H7 (cell line): ENCODE measurements at places on chromosomes 12 and 14.

DNA sequence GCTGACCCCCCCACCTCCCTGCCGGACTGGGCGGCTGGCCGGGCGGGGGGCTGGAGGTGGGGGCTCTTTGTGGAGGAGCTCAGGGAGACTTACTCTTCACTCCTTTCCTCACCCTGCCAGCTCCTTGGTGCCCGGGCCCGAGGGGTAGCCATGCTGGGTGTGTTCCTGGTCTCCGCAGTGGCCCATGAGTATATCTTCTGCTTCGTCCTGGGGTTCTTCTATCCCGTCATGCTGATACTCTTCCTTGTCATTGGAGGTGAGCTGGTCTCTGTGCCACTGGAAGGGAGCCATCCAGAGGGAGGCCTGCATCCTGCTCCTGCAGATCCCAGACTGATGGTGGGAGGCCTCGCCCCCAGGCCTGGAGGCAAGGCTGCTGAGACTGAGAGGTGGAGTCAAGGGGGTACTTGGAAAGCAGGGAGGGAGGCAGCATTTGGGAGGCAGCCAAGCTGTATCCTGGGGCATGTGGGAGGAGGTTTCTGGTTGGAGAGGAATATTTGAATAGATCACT is 19.7 kb downstream of the SOAT2 start:
- DNase-seq: peak; percentile 19

DNA sequence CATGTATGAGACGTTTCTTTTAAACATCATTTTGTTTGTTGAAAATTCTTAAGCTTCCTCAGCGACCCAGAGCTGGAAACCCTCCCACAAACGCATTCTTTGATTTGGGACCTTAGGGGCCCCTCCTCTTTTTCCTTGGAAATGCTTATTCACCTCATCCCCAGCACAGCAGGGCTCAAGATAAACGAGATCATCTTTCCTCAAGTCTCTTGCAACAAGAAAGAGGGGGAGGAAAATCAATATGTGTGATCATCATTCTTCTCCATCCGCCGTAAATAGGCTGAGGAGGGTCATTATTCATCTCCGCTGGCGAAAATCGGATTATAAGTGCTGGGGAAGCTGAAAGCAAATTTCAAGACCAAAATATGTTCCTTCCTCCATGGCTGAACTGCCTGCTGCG is 1415.2 kb downstream of the AACS start:
- DNase-seq: peak; percentile 40

- no peak for DNase-seq
These were observed 120.7 kb upstream of the SCAF11 start for GRCh38 chr12:46110928-46111699.

GRCh38 chr14:102063808-102064429 is 22.9 kb downstream of the HSP90AA1 start:
- DNase-seq: peak; percentile 46

DNA sequence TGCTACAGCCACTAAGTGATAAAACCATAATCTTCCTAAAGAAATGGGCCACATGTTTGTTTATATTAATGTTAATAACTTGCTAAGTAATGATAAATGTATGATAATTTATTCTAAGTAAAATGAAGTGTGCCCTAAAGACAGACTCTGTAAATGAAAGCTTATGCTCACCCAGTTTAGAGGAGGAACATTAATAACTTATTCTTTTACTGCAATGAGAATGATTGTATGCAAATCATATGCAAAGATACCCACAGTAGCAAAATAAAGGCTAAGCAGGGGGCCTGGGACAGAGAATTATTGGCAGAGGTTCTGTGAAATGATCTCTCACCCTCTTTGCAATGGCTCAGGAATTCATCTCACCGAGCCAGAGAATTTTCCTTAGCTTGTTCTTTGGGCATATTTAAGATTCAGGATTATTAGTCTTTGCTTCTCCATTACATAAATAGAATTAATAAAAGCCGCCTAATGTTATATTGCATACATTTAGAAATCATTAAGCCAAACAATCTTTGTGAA is 75.9 kb downstream of the TMEM132D start:
- peak; percentile 54 for DNase-seq

DNA sequence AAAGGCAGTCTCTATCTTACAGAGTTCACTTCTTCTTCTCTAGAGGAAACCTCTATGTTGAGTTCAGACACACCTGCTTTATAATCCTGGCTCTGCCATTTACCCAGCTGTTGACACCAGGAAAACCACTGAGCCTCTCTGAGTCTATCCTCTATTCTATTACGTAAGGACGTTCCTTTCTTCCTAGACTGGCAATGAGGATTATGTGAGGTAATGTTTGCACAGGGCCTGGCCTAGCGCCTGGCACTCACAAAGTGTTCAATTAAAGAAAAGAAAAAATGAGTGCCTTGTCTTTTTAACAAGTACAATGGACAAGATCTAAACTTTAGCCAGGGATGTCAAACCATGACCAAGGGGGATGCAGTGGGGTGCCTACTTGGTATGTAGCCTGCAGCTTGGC is 641.9 kb upstream of the TBX3 start:
- no peak for DNase-seq

DNA sequence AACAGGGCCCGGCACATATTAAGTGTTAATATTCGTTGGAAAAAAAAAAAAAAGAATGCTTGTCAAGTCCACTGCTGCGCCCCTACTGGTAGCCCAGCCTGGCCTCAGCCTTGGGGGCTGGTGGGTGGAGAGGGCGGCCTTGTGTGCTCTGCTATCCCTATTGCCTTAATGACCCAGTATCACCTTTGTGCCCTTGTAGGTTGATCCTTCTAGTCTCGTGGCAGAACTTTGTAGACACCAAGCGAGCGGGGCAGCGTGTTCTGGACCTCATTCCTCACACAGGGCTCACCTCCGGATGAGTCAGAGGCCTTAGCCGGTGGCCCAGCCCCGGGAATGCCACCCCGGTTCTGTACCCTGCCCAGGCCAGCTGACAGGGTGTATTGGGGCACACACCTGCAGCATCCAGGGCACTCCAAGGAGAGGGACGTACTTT is 1.8 kb upstream of the RCOR1 start:
- peak; percentile 77 for DNase-seq

DNA sequence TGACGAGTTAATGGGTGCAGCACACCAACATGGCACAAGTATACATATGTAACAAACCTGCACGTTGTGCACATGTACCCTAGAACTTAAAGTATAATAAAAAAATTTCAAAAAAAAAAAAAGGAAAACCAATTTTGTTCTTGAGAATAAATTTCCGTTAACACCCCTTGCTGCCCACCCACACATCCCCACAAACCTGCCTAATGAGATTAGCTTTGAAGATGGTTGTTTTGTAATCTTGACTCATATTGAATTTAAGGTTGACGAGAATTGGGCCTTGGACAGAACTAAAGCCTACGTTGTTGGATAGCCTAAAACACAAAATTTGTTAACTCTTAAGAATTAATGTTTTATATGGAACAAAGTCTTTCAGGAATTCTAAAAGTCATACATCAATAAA is 52.9 kb downstream of the SYT1 start:
- no peak for DNase-seq

GRCh38 chr12:122100568-122100967 is 22.0 kb downstream of the MLXIP start:
- DNase-seq: no peak

DNA sequence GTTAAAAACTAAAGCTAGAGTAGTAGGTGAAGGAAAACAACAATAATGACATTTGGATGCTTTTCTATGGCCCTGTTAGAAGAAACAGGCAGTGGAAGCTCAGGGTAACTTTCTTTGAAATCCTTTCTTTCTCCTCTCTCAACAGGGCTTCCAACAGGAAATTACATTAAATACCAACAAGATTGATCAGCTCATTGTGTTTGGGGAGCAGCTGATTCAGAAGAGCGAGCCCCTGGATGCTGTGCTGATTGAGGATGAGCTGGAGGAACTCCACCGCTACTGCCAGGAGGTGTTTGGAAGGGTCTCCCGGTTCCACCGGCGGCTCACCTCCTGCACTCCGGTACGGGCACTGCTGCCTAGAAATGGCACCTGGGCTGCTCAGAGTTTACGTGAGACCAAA is 81.5 kb downstream of the ESR2 start:
- DNase-seq: no peak

- DNase-seq: no peak
These were observed 3.3 kb upstream of the CDKN1B start for GRCh38 chr12:12713932-12714275.

GRCh38 chr14:73211251-73212040 is 25.9 kb upstream of the PAPLN start:
- DNase-seq: no peak

DNA sequence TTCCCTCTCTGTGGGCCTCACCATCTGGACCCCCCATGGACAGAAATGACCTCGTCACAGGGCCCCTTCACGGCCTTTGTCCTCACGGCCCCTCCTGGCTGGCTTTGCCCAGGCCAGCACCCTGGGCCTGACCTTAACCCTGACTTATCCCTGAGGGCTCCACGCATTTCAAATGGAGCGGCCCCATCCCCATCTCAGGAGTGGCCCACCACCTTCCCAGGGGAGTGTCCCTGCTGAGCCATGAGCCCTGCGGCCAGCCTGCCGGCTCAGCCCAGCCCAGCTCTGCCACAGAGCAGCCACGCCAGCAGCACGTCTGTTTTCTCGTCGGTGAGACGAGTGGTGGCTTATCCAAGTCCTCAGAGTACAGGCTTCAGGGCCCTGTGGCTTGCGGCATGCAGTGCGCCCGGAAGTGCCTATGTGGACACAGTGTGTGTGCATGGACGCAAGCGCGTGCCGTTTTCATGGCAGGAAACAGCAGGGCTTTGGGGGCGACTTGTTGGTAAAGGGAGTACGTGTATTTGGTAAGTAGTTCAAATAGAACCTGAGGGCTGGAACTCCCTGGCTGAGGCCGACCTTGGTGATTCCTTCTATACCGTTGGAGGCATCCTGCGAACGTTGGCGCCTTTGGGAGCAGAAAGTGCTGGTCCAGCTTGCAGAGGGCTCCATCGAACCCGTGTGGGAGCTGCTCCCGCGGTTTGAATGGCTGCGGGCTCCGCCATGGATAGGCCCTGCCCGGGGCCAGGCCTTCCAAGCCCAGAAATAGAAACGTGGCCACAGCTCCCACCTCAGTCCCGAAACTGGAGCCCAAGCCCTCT is 52.1 kb downstream of the LRCOL1 start:
- no peak for DNase-seq

GRCh38 chr12:107912421-107913004 is 138.0 kb downstream of the ASCL4 start:
- peak; percentile 90 for DNase-seq

DNA sequence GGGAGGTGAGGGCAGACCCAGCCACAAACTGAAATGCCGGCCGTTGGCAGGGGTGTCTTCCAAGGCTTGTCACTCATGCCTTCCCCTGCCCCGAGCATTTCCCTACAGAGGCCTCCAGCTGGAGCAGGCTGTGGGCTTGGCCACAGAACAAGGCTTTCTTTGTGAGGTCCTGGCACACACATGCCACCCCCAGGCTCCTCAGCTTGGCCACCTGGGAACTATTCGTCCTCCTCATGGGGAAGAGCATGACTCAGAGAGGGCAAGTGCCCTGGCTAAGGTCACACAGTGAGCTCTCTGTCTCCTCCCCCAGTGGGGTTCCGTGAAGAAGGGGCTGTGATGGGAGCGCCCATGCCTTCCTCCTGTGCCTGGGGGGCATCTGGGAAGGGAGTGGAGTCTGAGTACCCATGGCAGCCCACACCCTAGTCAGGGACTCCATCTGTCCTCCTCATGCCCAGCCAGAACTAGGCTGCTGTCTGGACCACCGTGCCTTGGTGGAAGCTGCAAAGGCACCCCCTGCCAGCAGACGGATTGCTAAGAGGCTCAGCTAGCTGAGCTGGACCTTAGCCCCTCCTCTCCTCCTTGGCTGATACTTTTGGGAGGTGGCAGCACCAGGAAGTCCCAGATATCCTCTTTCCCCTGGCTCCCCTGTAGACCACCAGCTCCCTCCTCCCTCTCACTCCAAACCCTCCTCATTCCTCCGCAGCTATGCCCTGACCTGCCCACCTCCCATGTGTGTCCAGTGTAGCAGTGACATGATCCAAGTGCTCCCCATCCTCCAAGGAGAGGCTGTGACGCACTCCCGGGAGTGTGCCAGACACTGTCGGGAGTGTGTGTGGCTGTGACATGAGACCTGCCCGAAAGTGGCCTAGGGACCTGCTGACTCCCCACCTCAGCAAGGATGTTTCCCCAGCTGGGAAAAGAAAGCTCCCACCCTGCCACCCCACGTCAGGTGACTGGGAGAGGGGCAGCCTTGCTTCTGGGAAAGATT is 21.4 kb downstream of the ABCB9 start:
- DNase-seq: peak; percentile 37

- no peak for DNase-seq
These were observed 89.4 kb downstream of the UNC79 start for GRCh38 chr14:93520053-93520607.

DNA sequence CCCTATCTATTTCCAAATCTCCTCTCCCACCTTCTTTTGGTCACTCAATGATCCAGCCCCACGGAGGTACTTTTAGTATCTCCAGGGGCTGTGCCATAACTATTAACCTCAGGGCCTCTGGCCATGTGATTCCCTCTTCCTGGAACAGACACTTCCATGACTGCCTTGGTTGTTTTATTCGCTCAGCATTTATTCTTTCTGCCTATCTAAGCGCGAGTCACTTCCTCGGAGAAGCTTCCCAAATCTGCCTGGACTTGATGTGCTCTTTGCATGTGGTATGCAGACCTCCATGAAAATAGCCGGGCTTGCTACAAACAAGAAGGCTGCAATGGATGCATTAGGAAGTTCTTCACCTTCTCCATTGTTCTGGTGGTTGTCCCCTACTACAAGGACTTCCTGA is 939.0 kb upstream of the TMEM132C start:
- DNase-seq: no peak

GRCh38 chr12:95215949-95216348 is 1.3 kb downstream of the FGD6 start:
- DNase-seq: no peak

DNA sequence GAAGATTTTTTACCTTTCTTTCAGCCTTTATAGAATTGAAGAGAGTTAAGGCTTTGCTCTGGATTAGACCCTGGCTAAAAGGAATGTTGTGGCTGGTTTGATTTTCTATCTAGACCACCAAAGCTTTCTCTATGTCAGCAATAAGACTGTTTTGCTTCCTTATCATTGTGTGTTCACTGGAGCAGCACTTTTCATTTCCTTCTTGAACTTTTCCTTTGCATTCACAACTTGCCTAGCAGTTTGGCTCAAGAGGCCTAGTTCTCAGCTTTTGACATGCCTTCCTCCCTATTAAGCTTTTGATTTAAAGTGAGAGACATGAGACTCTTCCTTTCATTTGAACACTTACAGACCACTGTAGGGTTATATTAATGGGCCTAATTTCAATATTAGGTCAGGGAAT is 64.1 kb upstream of the USP15 start:
- no peak for DNase-seq

- no peak for DNase-seq
These were observed 19.1 kb upstream of the ALX1 start for GRCh38 chr12:85260896-85261295.

GRCh38 chr12:57744194-57744776 is 554 bp upstream of the TSPAN31 start:
- DNase-seq: no peak

DNA sequence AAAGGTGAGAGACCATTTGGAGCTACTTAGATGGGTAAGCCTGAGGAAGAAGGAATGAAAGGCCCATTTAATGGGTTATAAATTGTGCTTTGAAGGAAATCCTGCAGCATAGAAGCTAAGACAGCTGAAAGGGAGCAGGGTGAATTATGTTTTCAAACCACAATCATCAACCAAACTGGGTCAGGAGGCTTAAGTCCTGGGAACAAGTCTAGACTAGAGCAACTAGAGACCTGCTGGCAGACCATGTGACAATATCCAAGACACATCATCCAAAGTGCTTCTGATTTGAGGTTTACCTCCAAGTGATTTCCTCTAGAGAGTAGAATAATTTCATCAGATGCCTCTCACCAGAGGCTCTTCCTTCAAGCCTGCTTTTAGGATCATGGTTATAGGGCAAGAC is 53.7 kb downstream of the MAP3K9 start:
- no peak for DNase-seq

GRCh38 chr12:57248934-57249742 is 1.8 kb downstream of the STAC3 start:
- DNase-seq: no peak
